ENCODE measurements at places on chromosomes 1 and 21. TPM values are rescaled to one million over a fixed set of nuclear protein-coding genes. Genes with fewer than 3 reads are reported as not detected.

LCA5L gene
- total RNA-seq: 0.78 TPM

GUCA2B gene
- total RNA-seq: not detected

PPIAL4G gene
- not detected for total RNA-seq

FCRL4 gene
- total RNA-seq: not detected

NHLH2 gene
- total RNA-seq: not detected

FHAD1 gene
- total RNA-seq: 0.99 TPM

CNR2 gene
- total RNA-seq: not detected

GRCh38 chr1:226980565-226981385 lies 40.7 kb downstream of the COQ8A start:
- DNase-seq: peak; percentile 59
- H3K36me3 ChIP-seq: peaks cover 6% of the 10 kb centered on the region
- H3K27ac ChIP-seq: peak overlapping the region; percentile 91

GRCh38 chr1:50527249-50527986 lies 104.2 kb upstream of the DMRTA2 start:
- no peak overlapping the region for H3K27ac ChIP-seq
- peaks cover 21% of the 10 kb centered on the region for H3K36me3 ChIP-seq
- H3K27me3 ChIP-seq: no peaks in the 10 kb centered on the region
- no peak overlapping the region for H3K4me3 ChIP-seq
- DNase-seq: no peak

- H3K4me1 ChIP-seq: no peaks in the 10 kb centered on the region
- no peak overlapping the region for H3K27ac ChIP-seq
- no peak overlapping the region for H3K4me3 ChIP-seq
- H3K36me3 ChIP-seq: peaks cover 50% of the 10 kb centered on the region
- DNase-seq: no peak
- H3K27me3 ChIP-seq: no peaks in the 10 kb centered on the region
Measured at GRCh38 chr1:171790318-171790717, 8.9 kb downstream of the METTL13 start.

- H3K27me3 ChIP-seq: no peaks in the 10 kb centered on the region
- H3K4me1 ChIP-seq: peaks cover 12% of the 10 kb centered on the region
- no peaks in the 10 kb centered on the region for H3K36me3 ChIP-seq
Measured at GRCh38 chr1:109905491-109905890, 5.2 kb upstream of the CSF1 start.

DNA sequence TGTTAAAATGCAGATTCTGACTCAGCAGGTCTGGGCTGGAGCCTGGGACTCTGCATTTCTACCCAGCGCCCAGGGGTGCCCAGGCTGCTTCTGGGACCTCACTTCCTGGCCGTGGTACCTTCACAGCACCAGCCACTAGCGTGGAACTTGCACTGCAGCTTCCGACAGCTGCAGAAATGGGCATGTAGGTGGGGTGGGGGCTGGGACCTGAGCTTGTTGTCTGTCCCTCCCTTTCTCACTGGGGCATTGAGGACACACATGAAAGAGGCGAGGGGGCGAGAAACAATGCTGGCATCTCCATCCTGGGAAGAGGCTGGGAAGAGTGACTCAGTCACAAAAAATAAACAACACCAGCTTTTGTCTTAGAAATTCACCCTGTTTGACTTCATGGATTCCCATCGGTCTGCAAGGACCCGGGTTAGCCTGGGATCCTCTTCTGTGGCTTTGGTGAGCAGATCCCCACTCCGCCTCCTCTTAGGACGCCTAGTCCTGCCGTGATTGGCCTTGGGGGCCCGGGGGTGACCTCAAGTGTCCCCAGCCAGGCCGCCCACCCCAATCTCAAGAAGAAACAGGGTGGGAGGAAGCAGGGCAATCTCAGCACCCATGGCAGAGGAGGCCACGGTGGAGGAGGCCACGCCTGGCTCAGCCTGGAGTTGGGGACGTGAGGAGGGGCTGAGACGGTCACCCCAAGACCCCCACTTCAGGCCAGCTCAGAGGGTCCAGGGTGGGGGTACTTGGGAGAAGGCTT lies 29.9 kb upstream of the POFUT2 start:
- no peaks in the 10 kb centered on the region for H3K27me3 ChIP-seq
- DNase-seq: no peak
- H3K4me3 ChIP-seq: no peak overlapping the region
- peak overlapping the region; percentile 87 for H3K27ac ChIP-seq

DNA sequence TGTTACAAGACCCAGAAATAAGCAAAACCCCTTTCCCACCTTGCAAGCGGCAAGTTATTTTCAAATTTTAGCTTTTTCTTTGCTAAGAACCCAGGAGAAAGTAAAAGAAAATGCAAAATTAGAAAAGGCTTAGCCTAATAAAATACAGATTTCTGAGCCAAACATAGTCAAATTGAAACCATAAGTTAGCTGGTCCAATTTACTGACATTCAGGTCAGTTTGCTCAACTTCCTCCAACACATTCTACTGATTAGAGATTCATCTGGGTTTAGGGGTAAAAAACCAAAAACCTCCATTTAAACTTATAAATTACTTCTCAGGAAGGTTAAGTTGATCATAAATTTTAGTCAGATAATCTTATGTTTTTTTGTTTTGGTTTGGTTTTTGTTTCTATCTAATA lies 701.8 kb upstream of the CXADR start:
- no peaks in the 10 kb centered on the region for H3K27me3 ChIP-seq
- no peak overlapping the region for H3K4me3 ChIP-seq
- DNase-seq: no peak
- no peaks in the 10 kb centered on the region for H3K4me1 ChIP-seq

GRCh38 chr1:63937461-63938022 lies 163.7 kb downstream of the ROR1 start:
- H3K4me1 ChIP-seq: peaks cover 7% of the 10 kb centered on the region
- H3K4me3 ChIP-seq: no peak overlapping the region
- H3K36me3 ChIP-seq: no peaks in the 10 kb centered on the region
- H3K27me3 ChIP-seq: no peaks in the 10 kb centered on the region
- DNase-seq: no peak

DNA sequence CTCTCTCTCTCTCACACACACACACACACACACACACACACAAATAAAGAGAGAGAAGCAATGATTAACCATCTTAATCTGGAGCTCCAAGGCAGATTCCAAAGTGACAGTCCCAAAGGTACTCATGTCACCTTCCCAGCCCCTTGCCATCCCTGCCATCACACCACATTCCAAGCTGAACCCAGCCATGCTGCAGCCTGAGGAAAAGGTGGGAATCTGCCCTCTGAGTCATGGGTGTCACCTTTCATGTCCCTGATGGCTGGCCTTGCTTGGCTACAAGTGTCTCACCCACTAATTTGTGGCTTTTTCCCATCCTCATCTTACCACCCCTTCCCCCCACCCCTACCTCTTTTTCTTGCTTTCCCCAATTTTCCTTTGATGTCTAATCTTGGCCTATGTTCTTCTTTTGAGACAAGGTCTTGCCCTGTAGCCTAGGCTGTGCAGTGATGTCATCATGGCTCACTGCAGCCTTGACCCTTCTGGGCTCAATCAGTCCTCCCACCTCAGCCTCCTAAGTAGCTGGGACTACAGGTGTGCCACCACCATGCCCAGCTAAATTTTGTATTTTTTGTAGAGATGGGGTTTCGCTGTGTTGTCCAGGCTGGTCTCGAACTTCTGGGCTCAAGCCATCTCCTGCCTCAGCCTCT lies 3.2 kb downstream of the ANXA9 start:
- H3K4me1 ChIP-seq: no peaks in the 10 kb centered on the region
- H3K36me3 ChIP-seq: no peaks in the 10 kb centered on the region
- no peak overlapping the region for H3K4me3 ChIP-seq
- DNase-seq: no peak
- H3K27ac ChIP-seq: no peak overlapping the region

GRCh38 chr1:209742409-209743144 lies 13.3 kb upstream of the TRAF3IP3 start:
- peak overlapping the region; percentile 83 for H3K27ac ChIP-seq
- peaks cover 49% of the 10 kb centered on the region for H3K4me1 ChIP-seq
- H3K27me3 ChIP-seq: no peaks in the 10 kb centered on the region
- H3K4me3 ChIP-seq: no peak overlapping the region

DNA sequence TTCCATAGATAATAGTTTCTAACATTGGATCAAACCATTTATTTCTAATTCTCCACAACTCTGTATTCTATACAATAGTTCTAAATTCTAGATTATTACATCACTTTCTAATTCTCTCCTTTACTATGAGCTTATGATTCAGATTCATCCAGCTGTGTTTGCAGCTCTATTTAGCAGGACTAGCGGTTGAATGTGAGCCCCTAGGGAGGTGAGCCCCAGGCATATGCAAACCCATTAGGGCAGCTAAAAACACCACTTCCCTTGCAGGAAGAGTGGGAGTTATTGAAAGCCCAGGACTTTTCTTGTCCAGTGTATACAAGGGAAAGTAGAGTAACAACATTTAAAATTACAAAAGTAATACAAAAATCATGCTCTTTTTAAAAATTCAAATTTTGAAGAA lies 56.9 kb downstream of the KRTAP19-8 start:
- no peaks in the 10 kb centered on the region for H3K36me3 ChIP-seq
- DNase-seq: peak; percentile 16
- no peak overlapping the region for H3K27ac ChIP-seq
- peaks cover 10% of the 10 kb centered on the region for H3K4me1 ChIP-seq
- H3K27me3 ChIP-seq: no peaks in the 10 kb centered on the region

GRCh38 chr1:25256578-25256965 lies 9.3 kb upstream of the RSRP1 start:
- H3K36me3 ChIP-seq: no peaks in the 10 kb centered on the region
- no peak overlapping the region for H3K4me3 ChIP-seq
- peaks cover 18% of the 10 kb centered on the region for H3K4me1 ChIP-seq
- no peaks in the 10 kb centered on the region for H3K27me3 ChIP-seq
- H3K27ac ChIP-seq: no peak overlapping the region
- DNase-seq: no peak

- no peaks in the 10 kb centered on the region for H3K36me3 ChIP-seq
- H3K4me3 ChIP-seq: no peak overlapping the region
- no peak overlapping the region for H3K27ac ChIP-seq
Measured at GRCh38 chr1:64196074-64196870, 7.2 kb upstream of the UBE2U start.
